ENCODE measurements at places on chromosomes 2 and 18. TPM values are rescaled to one million over a fixed set of nuclear protein-coding genes. Genes with fewer than 3 reads are reported as not detected.

Gene CTDSP1
- 152 TPM for total RNA-seq

Gene COLEC11
- not detected for total RNA-seq

Gene RFX8
- 0.81 TPM for total RNA-seq

Gene DNAH7
- total RNA-seq: under 0.01 TPM

Gene CNGA3
- total RNA-seq: not detected

Gene ASTL
- total RNA-seq: 1.1 TPM

Gene DLGAP1
- 0.27 TPM for total RNA-seq

Gene FEV
- not detected for total RNA-seq

Gene KCNF1
- under 0.01 TPM for total RNA-seq

Gene PLGLB1
- total RNA-seq: 2.4 TPM

Gene POTEI
- total RNA-seq: not detected

Gene ZNF385B
- not detected for total RNA-seq

Gene ABCA12
- total RNA-seq: not detected

Gene FAM110C
- under 0.01 TPM for total RNA-seq

Gene NDUFAF7
- 10.8 TPM for total RNA-seq

Gene CCDC141
- total RNA-seq: 0.54 TPM

Gene AKAIN1
- not detected for total RNA-seq

Gene ALLC
- total RNA-seq: not detected
